ENCODE measurements at places on chromosomes 5 and 9.

DNA sequence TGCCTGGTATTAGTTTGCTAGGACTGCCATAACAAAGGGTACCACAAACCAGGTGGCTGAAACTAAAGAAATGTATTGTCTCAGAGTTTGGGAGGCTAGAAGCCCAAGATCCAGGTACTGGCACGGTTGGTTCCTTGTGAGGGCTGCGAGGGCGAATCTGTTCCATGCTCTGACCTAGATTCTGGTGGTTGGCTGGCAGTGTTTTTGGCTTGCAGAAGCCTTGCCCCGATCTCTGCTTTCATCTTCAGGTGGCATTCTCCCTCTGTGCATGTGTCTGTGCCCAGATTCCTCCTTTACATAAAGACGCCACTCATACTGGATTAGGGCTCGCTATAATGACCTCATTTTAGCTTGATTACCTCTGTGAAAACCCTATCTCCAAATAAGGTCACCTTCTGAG is 36.7 kb downstream of the RAI14 start:
- DNase-seq, result no peak

DNA sequence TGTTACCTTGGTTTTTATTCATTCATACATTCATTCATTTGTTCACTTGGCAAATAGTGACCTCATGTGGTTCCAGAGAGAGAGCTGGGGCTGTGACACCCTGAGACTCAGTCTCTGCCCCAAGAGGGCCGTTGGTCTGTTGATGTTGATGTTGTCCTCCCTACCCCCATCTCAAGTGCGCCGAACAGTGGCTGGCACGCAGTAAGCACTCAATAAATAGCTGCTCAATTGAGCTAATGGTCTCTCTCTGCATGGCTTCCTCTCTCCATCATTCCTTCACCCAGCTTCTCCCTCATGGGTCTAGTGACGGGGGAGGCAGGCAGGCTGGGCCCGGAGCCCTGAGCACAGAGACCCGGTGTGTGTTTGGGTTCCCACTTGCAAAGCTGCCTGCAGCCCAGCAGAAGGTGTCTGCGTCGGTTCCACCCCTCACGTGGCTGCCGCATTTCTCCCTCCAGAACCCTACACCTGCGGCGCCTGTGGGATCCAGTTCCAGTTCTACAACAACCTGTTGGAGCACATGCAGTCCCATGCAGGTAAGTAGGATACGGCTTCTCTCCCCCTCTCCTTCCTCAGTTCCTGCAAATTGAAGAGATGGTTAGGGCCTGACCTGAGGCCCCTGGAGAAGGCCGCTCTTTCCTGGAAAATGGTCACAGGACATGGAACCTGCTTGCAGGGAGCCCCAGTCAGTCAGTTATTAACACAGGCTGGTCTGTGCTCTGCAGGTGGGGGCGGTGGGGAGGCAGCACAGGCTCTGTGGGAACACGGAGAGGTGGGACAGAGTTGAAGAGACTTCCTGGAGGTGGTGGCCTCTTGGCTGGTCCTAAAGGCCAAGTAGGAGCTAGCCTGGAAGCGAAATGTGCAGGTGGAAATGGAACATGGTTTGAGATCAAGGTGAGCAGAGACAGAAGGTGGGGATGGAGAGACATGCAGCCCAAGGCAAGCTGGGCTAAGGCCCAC is 42.0 kb downstream of the AMBP start:
- DNase-seq, result no peak

DNA sequence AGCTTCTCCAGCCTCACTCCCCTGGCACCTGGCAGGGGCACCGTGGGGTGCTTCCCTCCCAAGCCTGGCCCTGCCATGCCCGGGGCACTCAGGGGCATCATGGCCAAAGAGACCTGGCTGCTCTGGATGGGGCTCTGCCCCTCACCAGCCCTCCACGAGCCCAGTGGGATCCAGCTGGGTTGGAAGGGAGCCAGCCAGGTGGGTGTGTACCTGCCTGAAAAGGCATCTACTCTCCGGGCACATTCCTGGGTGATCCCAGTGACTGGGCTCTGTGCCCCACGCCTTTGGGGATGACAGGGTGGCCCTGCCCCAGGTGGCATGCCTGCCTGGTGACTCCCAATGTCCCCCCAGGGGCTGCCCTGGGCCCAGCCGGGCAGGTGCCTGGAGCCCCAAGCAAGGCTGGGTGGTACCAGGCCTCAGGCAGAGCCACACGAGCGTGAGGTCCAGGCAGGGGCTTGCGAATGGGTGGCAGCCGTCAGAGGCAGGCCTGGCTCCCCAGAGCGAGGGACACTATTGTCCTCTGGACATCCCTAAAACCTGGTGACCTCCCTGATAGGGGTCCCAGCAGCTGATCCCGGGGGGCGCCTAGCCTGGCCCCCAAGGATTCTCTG is 777 bp downstream of the GPSM1 start:
- no peak for DNase-seq

- DNase-seq, result no peak
Observed at GRCh38 chr5:7930011-7930410, 61.1 kb downstream of the MTRR start.

DNA sequence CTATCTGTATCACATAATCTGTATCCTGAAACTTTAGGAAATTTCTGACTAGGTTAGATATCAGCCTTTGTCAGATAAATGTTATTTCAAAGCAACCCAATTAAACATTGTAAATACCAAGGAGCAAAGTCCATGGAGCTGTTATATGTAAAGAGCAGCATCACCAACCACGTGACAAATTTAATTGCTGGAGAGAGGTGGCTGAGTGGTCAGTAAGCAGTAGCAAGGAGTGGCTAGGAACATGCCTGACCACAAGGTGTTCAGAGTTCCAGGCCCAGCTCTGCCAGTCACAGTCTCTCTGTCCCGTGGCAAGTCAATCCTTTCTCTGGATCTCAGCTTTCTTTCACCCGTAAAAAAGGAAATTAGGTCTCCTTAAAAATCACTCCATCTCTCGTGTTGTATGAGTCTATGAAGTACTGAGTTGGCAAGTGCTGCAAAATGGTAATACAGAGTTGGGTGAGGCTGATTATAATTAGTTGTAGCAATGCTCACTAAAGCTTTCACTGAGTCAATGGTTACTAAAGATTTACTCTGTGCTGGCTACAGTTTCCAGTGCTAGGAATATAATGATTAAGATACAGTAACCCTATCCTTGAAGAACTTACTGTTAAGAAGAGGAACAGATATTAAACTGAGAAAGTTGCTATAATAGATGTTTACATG is 166.1 kb downstream of the GNAQ start:
- DNase-seq, result no peak

- no peak for DNase-seq
Observed at GRCh38 chr5:69105996-69106906, 12.4 kb downstream of the SLC30A5 start.

DNA sequence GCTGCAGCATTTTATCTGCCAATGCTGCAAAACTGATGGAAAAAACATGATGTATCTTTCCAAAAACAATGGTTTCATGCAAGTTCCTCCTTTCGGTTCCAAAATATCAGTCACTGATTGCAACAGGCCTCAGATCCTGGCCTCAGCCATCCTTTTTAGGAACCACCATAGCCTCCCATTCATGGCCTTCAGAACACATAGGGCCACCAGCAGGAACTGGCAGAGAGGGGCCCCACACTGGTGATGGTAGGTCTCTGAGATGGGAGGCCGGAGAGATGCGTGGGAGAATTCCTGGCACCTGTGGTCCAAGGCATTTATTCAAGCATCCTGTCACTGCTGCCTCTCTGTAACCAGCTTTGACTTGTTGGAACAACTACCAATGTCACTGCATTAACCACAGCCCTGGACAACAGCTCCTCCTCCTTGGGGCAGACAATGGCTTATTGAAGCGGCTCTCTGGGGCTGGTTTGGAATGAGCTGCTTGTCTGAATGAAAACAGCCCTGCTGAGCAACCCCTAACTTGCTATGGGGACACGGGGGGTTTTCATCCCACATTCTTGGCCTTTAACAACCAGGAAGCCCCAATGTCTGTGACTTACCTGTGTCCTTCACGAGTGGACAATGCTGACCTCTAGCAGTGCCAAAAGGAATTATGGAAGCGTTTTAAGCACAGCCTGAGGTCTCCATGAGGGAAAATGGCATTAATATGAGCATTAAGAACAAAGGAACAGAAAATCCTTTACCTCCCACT is 108.1 kb downstream of the LHFPL2 start:
- peak; percentile 29 for DNase-seq

DNA sequence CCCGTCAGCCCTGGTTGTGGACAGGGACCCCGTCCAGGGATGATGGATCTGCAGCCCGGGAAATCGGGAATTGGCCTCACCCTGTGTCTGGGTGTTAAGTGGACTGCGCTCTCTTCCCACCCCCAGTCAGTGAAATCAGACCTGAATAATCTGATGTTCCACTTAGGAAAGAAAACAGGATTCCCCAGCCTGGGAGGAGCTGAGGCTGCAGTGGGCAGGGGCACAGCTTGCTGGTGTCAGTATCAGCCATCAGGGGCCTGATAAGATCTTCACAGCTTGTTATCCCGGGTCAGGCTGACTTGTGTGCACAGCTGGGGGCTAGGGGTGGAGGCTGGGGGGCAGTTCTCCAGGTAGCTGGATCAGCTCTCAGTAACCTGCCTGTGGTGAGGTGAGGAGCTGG is 29.1 kb downstream of the LMX1B start:
- DNase-seq, result no peak

DNA sequence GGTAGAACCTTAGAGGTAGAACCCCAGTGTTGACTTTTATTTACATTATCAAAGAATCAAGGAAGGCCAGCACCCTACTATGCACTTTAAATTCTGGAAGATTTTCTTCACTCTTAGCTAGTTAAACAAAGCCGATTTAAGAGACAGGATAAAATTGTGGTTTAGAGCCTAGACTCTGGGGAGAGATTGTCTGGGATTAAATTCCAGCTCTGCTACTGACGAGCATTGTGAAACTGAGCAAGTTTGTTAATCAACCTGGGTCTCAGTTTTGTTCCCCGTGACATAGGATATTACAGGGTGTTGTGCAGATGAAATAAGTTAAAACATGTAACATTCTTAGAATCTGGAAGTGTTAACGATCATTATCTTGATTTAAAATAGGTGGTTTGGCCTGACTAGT is 83.5 kb downstream of the FEM1C start:
- no peak for DNase-seq

GRCh38 chr5:138459311-138459933 is 5.9 kb upstream of the EGR1 start:
- DNase-seq, result no peak

DNA sequence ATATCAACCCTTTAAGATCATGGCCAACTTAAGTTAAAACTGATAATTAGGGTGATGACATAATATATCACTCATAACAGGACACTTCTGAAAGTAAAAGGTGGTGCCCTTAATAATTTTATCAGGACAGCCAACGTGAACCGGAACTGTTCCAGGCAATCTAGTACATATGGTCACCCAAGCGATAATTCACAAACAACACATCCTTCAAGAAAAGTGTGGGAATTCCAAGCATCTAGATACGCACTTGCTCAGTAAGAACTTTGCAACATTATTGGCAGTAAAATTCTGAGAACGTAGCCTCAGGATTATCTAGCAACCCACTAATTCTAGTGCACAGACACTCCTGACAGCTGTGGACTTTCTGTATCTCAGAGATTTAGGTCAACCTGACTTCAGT is 85.7 kb downstream of the ALDH7A1 start:
- DNase-seq, result no peak

DNA sequence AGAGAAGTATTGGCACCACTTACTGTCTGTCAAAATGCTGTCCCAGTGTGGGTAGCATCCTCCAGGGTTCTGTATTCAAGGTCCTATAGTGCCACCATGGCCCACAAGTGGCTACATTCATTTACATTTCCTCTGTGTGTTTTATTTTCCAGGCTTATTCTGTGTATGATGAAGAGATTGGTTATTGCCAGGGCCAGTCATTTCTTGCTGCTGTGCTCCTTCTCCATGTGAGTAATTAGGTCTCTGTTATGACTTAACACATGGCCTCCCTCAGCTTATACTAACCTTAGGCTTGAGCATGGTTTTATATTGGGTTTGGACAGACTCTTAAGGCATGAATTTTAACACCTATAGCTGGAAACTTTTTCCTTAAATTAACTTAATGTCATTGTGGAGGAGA is 36.7 kb downstream of the GPR21 start:
- DNase-seq, result no peak

DNA sequence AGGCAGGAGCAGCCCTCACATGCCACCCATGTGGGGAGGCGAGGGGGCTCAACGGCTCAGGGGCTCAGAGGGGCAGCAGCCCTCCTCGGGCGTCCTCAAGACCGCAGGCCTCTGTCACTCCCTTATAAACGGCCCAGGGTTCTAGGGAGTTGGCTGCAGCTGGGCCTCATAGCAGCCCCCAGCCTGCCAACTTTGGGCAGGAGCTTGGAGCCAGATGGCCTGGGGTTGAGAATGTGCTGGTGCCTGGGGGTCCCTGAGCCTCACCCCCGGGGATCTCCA is 51.0 kb upstream of the RNU6ATAC start:
- DNase-seq, result no peak

DNA sequence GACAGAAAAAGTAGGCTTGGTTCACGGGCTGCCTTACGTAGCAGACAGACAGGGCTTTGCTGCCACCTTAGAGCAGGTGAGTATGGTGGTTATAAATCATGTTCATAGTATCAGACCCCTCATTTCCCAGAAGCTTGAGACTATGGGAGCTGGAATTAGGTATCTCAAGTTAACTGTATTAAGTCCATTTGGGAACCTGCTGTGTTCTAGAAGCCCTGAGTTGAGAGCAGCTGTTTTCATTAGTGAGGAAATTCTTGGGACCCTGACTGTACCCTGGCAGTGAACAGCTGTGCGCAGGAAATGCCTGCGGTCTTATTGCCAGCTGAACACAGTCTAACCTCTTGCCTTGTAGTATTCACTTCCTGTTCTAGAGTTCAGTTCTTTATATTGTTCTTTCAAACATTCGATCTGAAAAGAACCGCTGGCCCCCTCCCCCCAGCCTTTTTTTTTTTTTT is 29.8 kb downstream of the UGCG start:
- no peak for DNase-seq

DNA sequence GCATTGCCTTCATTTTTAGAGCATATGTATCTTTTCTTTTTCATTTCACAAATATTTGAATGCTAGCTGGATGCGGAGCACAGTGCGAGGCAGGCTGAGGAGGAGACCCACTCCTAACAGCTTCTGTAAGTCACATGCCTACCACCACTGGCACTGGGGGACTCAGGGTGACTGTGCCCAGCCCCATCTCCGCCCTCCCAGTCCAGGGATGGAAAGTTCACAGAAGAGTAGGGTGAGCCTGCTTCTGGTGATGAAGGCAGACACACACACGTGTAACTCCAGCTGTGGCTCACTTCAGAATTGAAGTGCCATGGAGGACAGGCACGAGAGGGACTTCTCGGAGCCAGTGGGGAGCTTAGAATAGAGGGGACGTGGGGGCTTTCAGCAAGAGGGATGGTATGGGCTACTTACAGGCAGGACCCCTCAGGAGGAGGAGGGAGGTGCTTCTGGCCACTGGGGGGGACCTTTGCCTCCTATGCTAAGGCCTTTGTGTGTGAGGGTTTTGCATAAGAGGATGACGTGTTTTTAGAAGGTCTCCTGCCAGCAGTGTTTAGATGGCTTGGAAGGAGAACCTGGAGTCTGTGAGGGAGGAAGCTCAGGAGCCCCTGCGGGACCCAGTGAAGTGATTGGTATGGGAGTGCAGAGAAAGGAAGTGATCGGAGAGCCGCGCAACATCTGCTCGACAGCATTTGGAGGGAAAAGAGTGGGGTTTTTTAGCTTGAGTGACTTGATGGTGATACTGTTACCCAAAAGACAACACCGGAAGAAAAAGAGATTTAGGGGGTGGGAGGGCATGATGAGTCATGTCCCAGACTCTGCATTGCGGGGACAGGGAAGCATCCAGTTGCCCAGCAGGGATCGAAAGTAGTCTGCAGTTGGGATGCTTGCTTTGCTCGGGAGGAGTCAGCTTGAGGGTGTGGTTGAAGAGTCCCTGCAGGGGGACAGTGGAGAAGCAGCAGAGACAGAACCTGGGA is 163.5 kb upstream of the OTULINL start:
- peak; percentile 21 for DNase-seq

GRCh38 chr5:127892467-127893207 is 189.4 kb downstream of the CCDC192 start:
- DNase-seq, result peak; percentile 13
